ENCODE measurements at places on chromosomes 6 and 20.
A peak's percentile ranks its signal among the peaks of the same experiment; 100 is the strongest.

DNA sequence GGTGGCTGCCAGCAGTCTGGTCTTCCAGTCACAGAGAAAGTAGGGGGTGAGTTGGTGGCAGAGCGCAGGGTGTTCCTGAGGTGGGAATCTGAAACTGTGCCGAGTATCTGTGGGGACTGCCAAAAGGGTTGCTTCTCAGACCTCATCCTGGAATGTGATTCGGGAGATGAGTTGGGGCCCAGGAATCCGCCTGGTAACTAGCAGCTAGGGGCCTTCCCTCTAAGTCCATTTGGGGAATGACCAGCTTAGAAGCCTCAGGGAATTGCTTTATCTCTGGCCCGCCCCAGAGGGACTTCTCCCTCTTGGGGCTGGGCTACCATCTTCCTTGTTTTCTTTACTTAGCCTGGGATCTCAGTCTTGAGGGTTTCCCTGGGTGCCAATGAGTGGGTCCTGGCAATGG is 49.6 kb downstream of the MOCS1 start:
- peak; percentile 89 for DNase-seq

GRCh38 chr6:37029249-37029971 is 24.0 kb downstream of the FGD2 start:
- DNase-seq = peak; percentile 79

GRCh38 chr6:43970068-43970912 is 157.0 kb downstream of the MRPL14 start:
- no peak for DNase-seq

DNA sequence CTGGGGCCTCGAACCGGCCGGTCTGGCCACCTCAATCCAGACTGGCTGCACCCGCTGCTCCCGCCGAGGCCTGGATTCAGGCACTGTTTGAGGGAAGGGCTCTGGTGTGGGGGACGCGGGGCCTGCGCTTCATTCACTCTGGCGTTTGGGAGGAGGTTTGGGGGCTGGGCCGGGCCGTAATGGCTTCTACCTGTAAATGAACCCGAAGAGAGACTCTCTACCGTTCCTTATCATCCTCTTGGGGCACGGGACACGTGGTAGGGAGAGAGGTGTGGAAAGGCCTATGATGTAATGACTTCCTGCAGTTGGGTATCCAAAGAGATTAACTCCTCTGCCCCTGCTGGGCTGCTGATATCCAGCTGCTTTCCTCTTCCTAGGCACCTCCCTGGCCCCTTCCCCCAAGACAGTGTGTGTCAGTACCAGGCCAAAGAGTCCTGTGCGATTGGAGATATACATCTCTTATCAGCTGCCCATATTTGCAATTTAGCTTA is 1.8 kb downstream of the FOXO3 start:
- DNase-seq = peak; percentile 95

- DNase-seq = peak; percentile 7
Measured at GRCh38 chr6:114897536-114897935, 554.7 kb upstream of the HS3ST5 start.

GRCh38 chr6:30960907-30961673 is 20.3 kb downstream of the MUCL3 start:
- DNase-seq = peak; percentile 19

DNA sequence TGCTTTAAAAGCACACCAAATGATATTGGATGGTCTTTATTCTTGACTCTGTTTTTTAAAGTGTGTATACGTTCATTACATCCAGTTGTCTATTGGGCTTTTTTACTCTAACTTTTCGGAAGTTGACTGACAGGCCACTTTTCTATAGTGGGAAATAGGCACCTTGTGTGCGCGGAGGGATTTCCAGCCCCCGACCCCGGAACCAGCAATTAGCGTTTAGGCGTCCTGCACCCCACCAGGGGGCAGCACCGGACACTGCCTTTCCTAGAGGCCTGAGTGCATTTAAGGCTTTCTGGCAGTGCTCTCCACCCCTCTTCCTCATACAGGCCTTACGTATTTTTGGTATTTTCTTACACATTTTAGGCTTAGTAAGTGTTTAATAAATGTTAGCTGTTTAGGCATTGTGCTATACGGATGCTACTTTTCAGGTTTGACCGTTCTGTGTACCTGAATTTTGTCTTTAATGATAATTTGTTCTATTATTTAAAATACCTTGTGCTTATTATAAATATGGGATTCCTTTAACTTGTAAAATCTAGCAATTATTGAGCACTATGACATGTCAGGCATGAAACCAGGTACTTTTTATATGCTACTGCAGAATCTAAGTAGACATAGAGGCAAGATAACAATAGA is 231.8 kb downstream of the BCKDHB start:
- DNase-seq = no peak

GRCh38 chr20:38144974-38145728 is 19.9 kb downstream of the TGM2 start:
- DNase-seq = peak; percentile 44

- no peak for DNase-seq
Measured at GRCh38 chr6:43921039-43921438, 151.0 kb downstream of the VEGFA start.

DNA sequence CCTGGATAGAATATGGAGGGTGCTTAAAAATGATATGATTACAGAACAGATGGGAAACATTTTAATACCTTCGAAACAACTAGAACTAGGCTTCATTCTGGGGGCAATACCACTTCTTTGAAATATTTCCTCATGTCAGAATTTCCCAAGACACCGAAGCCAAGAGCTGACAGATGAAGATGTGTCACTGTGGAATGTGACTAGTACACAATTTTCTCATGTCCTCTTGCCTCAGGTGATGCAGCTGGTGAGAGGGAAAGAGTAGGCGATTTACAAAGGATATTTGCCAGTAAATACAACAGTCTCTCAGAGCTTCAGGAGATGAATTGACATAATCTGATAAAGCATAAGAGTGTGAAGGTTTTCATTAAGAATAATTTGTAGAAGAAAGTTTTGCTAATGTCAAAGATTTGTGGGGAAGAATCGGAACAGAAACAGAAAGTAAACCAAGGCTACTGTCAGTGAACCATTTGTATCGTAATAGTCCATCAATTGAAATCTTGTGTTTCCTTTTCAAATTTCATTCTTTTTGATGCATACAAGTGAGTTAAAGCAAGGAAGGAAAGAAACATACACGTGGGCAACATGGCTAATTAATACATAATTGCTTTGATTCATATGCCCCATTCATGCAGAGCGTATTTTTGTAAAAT is 164.7 kb upstream of the CCN2 start:
- no peak for DNase-seq

DNA sequence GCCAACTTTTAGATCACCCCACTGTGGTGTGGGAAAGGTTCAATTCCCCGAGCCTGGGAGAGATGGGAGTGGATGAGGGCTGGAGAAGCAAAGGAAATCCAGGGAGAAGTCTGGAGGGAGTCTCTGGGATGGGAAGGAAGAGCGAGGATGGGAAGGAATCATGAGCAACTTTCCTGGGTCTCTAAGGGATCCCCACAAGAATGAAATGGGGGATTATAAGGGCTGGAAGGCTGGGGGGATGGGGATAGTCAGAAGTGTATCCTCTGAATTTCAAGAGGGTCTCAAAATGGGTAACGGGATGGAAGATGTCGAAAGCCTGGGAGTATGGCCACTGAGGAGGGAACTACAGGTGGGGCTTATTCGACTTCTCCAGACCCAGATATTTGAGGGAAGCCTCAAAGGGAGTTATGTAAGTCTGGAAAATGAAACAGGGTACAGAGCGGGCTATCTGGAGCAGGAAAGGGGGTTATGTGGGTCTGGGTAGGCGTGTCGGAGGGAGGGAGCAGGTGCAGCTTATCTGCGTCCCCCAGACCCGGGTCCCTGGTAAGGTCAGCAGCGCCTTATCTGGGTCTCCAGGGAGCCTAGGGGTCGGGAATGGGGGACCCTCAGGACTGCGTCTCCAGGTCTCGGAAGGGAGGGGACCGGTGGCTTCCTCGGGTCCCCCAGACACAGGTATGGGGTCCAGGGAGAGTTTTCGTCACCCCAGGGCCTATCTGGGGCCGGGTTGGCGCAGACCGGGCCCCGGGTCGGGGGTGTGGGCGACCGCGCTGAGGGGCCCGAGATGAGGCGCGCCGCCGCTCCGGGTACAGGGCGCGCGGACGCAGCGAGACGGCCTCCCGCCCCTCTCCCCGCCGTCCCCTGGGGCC is 550 bp downstream of the PLAGL2 start:
- no peak for DNase-seq

DNA sequence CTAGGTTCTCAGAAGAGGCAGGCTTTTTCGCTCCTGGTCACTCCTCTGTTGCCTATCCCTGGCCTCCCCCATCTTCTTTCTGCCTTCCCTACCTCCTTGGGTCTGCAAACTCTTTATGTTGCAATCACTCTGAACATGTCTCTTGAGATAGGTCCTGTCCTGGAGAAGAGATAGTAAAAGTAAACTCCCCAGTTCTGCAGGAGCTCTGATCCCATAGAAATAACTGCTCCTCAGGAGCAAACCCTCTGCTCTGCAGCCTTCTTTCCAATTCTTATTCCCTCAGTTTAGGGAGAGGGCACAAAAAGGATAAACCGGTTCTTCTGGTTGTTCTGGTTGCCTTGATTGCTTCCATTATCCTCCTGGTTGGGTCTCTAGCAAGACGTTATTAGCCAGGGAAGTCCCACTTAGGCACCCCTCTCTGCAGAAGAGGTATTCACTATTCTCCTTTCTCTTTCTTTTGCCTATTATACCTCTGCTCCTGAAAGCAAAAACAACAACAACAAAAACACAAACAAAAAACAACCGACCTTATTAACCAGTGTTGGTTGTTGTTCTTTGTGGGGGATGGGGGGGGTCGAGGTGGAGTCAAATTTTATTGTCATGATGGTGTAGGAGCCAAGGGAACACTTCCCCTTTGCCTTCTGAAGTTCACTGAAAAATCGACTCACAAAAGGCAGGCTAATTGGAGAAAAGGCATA is 973 bp downstream of the TRIM38 start:
- DNase-seq = no peak

DNA sequence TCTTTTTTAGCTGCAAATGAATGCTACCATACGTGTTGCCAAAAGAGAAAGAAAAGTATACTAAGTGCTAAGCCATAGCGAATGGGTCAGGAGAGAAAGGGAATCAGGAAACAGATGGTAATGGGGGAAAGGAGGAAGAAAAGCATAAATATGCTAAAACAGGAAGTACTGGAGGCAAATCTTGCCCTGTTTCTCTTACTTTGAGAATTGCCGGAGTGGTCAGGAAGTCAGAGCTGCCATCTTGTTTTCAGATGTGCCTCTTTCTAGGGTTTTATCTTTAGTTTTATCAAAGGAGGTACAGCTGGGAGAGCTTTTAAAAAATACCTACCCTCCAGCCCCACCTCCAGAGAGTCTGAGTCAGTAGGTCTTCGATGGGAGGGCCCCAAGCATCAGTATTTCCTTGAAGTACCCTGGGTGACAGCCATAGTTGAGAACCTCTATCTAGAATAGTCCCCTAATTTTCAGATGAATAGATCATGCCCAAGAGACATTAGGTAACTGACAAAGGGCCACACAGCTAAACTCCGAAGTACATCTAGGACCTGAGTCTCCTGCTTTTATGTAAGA is 193.3 kb downstream of the CLIC5 start:
- DNase-seq = no peak

DNA sequence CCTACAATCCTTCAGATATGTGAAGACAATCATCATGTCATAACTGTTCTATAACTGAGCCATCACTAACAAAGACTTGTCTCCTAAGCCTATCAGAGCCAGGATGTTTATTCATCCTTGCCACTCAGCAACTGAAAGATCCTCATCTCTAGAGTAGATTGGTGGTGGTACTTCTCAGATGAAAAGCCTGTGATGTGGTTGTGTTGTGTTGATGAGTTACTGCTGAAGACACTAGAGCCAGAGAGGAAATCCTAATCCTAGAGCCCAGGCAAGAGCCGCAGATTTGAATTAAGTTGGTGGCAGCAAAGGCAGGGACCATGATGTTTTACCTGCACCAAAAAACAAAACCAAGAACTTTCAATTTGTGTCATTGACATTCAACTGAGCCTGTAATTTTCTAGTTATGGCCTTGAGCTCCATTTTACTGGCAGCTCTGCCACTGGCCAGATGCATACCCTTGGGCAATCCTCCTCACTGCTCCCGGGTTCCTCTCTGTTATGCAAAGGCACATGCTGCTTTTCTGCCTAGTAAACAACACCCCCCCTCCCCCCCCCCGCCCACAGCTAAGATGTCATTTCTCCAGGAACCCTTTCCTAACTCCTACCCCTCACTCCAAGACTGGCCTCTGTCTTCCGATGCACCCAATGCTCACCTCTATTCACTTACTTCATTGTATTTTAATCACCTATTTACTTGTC is 50.2 kb upstream of the REV3L start:
- no peak for DNase-seq

DNA sequence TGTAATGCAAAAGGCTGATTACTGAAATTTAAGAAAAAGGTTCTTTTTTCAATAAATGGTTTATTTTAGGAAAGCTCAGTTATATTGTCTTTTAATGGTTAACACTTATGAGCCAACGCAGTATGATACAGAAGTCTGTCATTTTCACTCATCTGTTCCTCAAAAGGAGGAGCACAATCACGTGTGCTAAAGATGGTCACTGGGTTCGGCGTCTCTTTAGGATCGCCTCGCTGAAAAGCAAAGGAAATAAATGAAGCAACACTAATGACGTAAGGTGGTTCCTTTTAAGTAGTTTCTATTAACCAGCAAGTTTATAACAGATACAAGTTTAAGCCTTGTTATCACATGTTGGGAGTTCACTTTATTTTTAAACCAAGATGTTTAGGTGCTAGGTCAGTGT is 125.7 kb downstream of the MAP3K4 start:
- no peak for DNase-seq

- DNase-seq = no peak
Measured at GRCh38 chr6:75631859-75632635, 30.4 kb downstream of the SENP6 start.

- DNase-seq = no peak
Measured at GRCh38 chr6:38307740-38308139, 332.0 kb downstream of the BTBD9 start.

DNA sequence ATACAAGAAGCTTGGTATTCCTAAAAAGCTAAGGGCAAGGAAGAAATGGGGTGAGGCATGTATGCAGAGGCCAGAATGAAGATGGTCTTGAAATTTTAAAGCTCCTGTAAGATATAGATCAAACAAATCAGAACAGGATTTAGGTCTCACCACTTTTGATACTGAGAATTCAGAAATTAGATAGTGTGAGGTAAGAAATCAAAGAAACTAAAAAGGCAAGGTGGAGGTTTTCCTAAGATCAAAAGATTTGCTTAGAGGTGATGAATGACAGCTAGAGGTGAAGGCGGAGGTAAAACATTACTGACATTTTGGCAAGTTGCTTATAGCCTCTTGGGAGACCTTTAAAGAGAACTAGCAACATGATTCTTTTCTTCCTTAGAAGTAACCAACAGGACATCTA is 225.2 kb upstream of the SGK1 start:
- DNase-seq = no peak

DNA sequence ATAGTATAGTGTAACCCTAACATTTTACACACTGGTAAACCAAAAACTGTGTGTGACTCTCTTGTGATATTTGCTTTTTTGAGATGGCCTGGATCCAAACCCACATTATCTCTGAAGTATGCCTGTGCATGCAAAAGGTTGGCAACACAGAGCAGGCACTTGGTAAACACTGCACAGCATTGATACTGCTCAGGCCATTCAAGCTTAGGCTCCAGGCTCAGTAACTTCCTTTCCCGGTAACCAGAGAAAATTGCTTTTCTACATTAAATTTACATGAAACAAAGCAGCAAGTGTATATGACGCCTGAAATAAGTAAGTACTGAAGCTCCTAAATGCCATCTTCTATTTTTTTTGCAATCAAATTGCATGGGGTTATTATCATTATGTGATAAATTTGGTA is 205.7 kb downstream of the EPM2A start:
- no peak for DNase-seq

All from LHCN-M2 (cell line).